Hepatic stellate cell (primary cell): ENCODE measurements at places on chromosomes 2 and 18.

- DNase-seq = no peak
Observed at GRCh38 chr2:241273210-241274020, 42.1 kb downstream of the HDLBP start.

GRCh38 chr2:203340791-203341487, 12.7 kb downstream of the ABI2 start:
- no peak for DNase-seq

- peak; percentile 12 for DNase-seq
Observed at GRCh38 chr2:68853035-68853434, 18.2 kb downstream of the BMP10 start.

- DNase-seq = no peak
Observed at GRCh38 chr2:143123911-143124310, 5.3 kb upstream of the ARHGAP15 start.

GRCh38 chr2:23721454-23721826, 205.5 kb downstream of the ATAD2B start:
- no peak for DNase-seq

DNA sequence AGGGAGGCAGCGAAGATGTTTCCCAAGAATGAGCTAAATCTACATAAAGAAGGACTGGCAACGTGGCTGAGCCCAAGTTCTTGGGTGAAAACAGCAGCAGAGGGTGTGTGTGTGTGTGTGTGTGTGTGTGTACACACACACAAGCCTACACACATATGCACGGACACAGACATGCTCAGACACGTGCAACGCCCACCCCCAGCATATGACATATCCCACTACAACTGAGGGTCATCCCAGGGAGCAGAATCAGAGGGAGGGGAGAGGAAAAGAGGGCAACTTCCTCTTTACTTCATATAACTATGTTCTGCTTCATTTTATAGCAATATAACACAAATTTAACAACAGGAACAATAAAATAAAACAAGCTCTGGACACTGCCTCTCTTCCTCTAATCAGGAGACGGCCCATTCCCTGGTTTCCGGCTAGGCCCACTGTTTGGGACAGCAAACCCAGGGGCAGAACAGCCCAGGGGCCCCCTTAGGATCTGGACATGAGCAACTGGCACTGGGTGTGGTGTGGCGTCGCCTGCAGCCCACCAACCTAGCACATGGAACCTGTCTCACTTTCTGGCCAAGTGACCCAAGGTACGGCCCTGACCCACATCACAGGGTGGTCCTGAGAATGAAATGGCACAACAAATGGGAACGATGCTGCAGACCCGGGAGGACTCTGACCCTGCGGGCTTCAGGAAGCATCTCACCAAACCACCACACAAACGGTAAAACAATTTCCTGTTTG, 25.0 kb downstream of the FAM178B start:
- DNase-seq = no peak

DNA sequence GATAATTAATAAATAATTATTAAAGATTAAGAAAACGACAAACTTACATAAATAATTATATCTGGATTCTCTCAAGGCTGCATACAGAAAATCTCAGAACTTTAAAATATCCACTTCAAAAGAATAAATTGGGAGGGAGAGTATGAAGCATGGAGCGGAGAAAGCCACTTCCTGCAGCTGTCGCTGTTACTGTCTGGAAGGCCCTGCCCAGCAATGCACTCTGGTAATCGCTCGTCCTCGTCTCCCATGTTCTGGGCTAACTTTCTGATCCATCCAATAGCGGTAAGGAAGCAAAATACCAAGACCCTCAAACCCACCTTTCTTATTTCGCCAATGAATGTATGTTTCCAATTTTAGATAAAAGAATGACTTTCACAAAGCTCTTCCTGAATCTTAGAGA, 26.7 kb downstream of the CYRIA start:
- DNase-seq = no peak

DNA sequence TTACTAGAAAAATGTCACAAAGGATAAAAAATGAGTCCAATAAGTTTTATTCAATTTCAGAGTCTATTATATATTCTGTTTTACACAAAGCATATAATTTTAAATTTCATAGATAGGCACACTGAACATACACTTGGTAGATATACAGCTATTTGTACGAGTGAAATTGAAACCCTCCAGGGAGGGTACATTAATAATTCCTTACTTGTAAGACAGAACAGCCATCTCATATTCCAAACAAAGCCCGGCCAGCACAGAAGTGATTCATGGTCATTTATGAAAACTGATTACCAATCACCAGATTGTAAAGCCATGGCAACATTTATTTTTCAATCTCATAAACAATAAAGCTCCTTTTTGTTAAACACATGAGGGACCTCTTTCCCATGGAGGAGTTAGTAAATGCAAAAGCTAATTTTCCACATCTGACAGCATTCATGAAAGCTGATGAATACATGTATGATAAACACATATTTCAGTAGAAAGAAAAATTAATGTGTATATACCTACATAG, 190.6 kb downstream of the TDRD15 start:
- no peak for DNase-seq

DNA sequence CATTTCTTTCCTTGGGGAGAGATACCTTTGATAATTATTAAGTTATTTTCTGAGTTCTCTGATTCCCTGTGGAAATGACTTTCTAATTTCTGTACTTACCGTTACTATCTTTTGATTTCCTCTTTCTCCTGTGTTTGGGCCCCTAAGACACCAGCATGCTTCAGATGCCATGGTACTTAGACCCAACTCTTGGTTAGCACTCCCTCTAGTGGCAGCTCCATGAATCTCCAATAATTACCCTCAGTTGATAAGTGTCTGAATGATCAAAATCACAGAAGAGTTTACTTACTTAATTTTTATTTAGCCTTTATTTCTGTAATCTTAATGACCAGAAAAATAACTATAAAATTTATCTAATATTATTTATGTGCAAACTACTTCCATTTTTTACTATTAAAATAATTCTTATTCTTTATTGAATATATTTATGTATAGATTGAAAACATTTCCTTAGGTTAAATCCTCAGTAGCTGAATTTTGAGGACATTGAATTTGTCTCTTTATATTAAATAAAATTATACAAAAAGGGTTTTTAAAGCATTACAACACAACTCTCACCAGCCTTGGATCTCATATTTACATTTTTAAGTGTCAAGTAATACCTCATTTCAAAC, 300.4 kb downstream of the KCNS3 start:
- peak; percentile 24 for DNase-seq

- no peak for DNase-seq
Observed at GRCh38 chr18:58520969-58521368, 107.9 kb downstream of the ALPK2 start.

DNA sequence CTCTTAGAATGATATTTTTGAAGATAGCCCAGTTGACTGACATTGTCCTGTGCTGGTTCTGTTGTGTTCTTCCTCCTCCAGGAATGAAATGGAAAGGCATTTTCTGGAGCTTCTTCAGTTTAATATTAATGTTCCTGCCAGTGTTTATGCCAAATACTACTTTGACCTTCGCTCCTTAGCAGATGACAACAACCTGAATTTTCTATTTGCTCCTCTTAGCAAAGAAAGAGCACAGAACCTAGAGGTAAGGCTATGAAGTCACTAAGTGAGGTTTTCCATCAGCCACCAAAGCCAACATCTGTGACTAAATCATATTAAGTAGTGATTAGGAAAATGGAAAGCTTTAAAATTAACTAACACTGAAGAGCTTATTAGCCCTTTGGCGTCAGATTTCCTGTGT, 18.8 kb downstream of the FZD5 start:
- DNase-seq = no peak

GRCh38 chr2:10971888-10972260, 60.1 kb downstream of the KCNF1 start:
- no peak for DNase-seq
